ENCODE measurements at places on chromosomes 6 and 20.

GRCh38 chr6:41367700-41368099, 32.3 kb downstream of the NCR2 start:
- DNase-seq, result no peak

DNA sequence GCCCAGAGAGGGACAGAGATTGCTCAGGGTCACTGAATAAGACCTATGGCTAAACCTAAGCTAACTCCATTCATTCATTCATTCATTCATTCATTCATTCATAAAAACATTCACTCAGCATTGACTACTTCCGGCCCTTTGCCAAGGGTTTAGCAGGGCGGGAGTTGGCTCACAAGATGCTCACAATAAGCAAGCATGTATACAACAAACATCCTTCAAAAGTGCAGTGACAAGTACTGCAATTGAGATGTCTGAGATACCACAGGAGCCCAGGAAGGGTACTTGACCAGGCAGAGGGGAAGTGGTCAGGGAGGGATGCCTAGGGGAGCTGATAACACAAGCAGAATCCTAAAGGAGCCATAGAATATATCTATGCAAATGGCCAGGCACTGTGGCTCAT, 18.2 kb upstream of the KIAA1755 start:
- DNase-seq, result no peak

- DNase-seq, result no peak
Observed at GRCh38 chr6:105746509-105746908, 339.6 kb upstream of the PRDM1 start.

DNA sequence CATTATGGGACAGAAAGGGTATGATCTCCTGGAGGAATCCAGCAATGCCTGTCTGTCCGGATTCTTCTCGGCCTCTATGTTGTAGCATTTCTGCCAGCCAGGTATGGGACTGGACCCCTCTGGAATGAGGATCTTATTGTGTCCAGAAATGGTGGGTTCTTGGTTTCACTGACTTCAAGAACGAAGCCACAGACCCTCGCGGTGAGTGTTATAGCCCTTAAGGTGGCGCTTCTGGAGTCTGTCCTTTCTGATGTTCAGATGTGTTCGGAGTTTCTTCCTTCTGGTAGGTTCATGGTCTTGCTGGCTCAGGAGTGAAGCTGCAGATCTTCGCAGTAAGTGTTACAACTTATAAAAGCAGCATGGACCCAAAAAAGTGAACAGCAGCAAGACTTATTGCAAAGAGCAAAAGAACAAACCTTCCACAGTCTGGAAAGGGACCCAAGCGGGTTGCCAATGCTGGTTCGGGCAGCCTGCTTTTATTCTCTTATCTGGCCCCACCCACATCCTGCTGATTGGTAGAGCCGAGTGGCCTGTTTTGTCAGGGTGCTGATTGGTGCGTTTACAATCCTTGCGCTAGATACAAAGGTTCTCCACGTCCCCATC, 62.3 kb upstream of the IER3 start:
- DNase-seq, result no peak

Data from activated T-helper 9 cell treated with anti-CD3 and anti-CD28 coated beads, Interleukin-2, amount 50 U/mL, for 16 hours (primary cell).